ENCODE measurements at places on chromosomes 7 and 10. TPM values are rescaled to one million over a fixed set of nuclear protein-coding genes. Genes with fewer than 3 reads are reported as not detected.
A peak's percentile ranks its signal among the peaks of the same experiment; 100 is the strongest.

NKX1-2 gene
- not detected for polyA plus RNA-seq

- peak overlapping the region; percentile 79 for H3K4me3 ChIP-seq
- H3K27ac ChIP-seq = peak overlapping the region; percentile 79
- peaks cover 31% of the 10 kb centered on the region for H3K4me1 ChIP-seq
- DNase-seq = no peak
- H3K36me3 ChIP-seq = no peaks in the 10 kb centered on the region
- no peaks in the 10 kb centered on the region for H3K27me3 ChIP-seq
These were observed 35.2 kb downstream of the GBF1 start for GRCh38 chr10:102280397-102281101.

- no peak for DNase-seq
- peaks cover 10% of the 10 kb centered on the region for H3K36me3 ChIP-seq
- H3K27me3 ChIP-seq = peaks cover 47% of the 10 kb centered on the region
- no peak overlapping the region for H3K27ac ChIP-seq
These were observed 93.1 kb upstream of the IFRD1 start for GRCh38 chr7:112357136-112357535.

DNA sequence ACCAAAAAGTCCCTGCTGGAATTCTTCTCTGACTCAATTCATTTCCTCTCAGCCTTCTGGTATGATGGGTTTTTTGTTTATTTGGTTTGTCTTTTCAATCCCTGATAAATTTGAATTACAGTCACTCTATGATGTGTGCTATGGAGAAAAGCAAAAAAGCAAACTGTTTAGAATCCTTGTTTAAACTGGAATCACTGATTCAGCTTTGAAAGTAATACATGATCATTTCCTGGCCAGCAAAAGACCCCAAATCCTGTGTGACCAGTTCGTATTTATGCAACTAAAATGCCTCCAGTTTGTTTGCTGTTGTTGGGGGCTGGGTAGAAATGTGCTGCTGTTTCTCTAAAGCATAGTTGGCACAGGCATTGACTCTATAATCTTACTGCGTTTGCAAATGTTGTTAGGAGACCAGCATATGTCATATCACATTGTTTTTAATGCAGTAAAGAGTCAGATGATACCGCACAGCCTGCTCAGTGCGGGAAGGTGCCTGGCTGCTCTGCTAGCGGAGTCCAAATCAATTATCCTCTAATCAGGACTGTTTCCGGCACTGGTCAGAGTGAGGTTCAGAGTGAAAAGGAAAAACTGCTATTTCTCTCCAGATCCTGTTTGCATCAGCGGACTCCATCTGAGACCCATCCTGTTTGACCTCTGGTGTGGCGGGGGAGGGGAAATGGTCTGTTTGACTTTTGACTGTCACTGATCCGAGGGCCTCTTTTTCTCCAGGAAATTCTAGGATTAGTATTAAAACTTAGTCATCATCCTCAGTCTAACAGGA is 40.6 kb upstream of the ADD3 start:
- no peak overlapping the region for H3K4me3 ChIP-seq
- H3K36me3 ChIP-seq = no peaks in the 10 kb centered on the region
- H3K27me3 ChIP-seq = peaks cover 8% of the 10 kb centered on the region
- no peak for DNase-seq

DNA sequence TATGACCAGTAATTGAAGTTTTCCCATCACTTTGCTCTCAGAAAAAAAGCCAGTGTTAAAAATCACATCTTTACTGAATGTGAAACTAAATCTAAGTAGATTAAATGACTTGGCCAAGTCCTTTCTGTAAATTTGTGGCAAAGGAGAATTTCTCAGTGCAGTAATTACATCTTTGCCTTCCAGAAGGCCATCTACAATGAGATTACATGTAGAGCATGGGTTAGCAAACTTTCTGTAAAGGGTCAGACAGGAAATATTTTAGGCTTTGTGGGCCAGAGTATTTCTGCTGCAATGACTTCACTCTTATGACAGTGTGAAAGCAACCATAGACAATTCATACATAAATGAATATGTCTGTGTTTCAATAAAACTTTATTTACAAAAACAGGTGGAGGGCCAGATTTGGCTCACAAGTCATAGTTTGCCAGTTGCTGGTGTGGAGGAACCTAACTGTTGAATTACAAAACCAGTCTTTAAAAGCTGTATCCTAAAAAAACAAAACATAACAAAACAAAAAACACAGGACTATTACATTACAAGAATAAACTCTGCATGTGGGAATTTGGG is 191.0 kb downstream of the TAX1BP1 start:
- no peak overlapping the region for H3K4me3 ChIP-seq
- peaks cover 28% of the 10 kb centered on the region for H3K4me1 ChIP-seq
- H3K27me3 ChIP-seq = no peaks in the 10 kb centered on the region
- H3K36me3 ChIP-seq = peaks cover 5% of the 10 kb centered on the region
- DNase-seq = no peak

DNA sequence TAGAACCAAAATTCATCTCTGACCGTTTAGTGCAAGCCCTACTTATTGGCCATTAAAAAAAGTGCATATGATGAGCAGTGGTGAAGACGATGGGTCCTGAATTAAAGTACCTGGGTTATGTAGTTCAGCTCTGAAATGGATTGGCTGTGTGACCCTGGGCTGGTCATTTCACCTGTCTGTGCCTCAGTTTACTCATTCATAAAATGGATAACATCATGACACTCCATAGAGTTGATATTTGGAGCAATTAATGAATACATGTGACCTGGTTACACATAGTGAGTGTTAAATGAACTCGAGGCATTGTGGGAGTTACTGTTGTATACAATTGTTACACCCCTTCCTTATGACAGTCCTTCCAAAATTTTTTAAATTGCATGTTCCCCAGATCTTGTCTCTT is 9.1 kb downstream of the MAP3K8 start:
- H3K36me3 ChIP-seq = peaks cover 39% of the 10 kb centered on the region
- no peak overlapping the region for H3K4me3 ChIP-seq
- peak overlapping the region; percentile 83 for H3K27ac ChIP-seq
- no peaks in the 10 kb centered on the region for H3K27me3 ChIP-seq

GRCh38 chr10:26464632-26465280 is 26.6 kb downstream of the APBB1IP start:
- H3K27ac ChIP-seq = peak overlapping the region; percentile 90
- no peak for DNase-seq
- H3K4me1 ChIP-seq = peaks cover 81% of the 10 kb centered on the region
- H3K36me3 ChIP-seq = peaks cover 6% of the 10 kb centered on the region
